Stimulated activated CD8-positive, alpha-beta memory T cell treated with anti-CD3 and anti-CD28 coated beads, Interleukin-15, amount 100 ng/mL, for 4 hours (primary cell): ENCODE measurements at places on chromosomes 6 and 20.

DNA sequence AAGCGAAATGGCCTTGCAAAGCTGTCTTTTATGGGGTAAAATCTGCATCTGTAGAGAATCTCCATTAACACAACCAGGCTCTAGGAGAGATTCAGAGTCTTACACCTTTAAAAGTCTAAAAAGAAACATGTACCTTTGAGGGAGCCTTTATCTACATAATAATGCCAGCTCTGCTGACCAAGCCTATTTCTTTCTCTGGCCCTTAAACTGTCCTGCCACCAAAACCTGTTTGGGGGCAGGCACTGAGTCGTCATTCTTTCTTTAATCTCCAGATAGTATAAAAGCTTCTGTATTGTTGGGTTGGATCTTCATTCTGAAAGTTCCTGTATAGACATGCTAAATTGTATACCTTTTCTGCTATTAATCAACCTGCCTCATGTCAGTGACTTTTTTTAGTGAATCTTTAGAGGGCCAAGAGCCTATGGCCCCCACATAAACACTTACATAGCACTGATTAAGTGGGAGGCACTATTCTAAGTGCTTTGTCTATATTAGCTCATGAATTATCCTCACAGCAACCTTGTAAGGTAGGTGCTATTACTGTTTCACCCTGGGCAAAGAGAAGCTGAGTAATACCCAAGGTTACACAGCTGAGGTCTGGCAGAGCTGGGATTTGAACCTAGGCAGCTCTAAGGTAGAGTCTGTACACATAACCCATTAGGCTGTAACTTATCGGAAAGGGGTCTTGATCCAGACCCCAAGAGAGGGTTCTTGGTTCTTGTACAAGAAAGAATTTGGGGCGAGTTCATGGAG, 232.3 kb upstream of the DTNBP1 start:
- no peak for DNase-seq

- DNase-seq = no peak
Measured at GRCh38 chr6:12504325-12504966, 212.1 kb upstream of the PHACTR1 start.

DNA sequence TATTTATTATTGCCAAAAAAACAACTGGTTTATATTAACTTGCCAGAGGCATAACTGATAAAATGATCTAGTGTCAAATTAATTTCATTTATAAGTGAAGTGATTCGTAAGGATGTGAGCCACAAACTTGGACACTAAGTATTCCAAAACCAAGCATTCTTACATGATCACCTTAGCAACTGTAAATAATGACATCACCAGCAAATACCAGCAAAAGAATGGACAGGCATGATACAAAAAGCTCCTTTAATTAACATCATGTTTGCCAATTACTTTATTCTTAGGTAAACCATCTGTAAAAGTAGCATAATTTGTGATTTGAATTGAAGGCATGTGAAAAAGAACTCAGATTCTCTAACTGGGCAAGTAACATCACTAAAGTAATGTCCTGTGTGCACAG, 17.2 kb upstream of the FNDC1 start:
- DNase-seq = no peak

DNA sequence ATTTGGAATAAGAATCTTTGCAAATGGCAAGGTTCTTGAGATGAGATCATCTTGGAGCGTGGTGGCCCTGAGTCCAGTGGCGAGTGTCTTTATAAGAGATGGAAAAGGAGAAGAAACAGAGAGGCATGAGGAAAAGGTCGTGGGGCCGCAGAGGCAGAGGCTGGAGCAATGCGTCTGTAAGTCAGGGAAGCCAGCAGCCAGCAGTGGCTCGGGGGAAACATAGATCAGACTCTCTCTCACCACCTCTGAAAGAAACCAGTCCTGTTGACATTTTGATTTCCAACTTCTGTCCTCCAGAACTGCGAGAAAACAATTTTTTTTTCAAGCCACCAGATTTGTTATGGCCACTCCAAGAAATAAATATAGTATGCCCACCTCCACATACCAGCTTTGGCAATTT, 226.6 kb downstream of the TFAP2C start:
- DNase-seq = no peak

DNA sequence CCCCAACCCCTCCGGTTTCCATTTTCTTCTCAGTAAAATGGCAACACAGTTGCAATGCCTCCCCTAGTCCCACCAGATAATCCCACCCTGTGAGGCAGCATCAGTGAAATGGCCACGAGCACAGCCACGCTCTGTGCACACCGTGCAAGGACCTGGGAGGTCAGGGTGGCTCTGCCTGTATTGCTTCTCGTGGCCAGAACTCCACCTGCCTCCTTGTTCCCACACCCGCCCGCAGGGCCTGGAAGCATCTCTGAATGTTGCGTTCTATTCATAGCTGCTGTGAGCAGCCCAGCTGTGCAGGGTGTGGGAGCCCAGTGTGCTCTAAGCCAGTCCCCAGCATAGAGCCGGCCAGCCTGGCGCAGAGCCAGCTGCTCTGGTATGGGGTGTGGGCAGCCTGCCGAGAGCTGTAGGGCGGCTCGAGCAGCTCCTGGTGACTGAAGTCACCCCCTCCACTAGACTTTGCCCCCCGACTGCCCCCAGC, 161.1 kb downstream of the DLL1 start:
- no peak for DNase-seq

- no peak for DNase-seq
Measured at GRCh38 chr6:133501675-133502270, 260.6 kb downstream of the EYA4 start.

- no peak for DNase-seq
Measured at GRCh38 chr6:112881027-112881426, 533.9 kb downstream of the RFPL4B start.
